ENCODE measurements at places on chromosomes 2 and 18. TPM values are rescaled to one million over a fixed set of nuclear protein-coding genes. Genes with fewer than 3 reads are reported as not detected.

- no peak overlapping the region for H3K27ac ChIP-seq
- no peaks in the 10 kb centered on the region for H3K27me3 ChIP-seq
- no peak overlapping the region for H3K4me3 ChIP-seq
- no peaks in the 10 kb centered on the region for H3K4me1 ChIP-seq
- no peak for DNase-seq
These were observed 612.6 kb upstream of the ACVR2A start for GRCh38 chr2:147232225-147232669.

GRCh38 chr2:217952409-217952808 is 50.4 kb downstream of the TNS1 start:
- H3K27ac ChIP-seq, result no peak overlapping the region
- H3K36me3 ChIP-seq, result no peaks in the 10 kb centered on the region
- DNase-seq, result no peak

DNA sequence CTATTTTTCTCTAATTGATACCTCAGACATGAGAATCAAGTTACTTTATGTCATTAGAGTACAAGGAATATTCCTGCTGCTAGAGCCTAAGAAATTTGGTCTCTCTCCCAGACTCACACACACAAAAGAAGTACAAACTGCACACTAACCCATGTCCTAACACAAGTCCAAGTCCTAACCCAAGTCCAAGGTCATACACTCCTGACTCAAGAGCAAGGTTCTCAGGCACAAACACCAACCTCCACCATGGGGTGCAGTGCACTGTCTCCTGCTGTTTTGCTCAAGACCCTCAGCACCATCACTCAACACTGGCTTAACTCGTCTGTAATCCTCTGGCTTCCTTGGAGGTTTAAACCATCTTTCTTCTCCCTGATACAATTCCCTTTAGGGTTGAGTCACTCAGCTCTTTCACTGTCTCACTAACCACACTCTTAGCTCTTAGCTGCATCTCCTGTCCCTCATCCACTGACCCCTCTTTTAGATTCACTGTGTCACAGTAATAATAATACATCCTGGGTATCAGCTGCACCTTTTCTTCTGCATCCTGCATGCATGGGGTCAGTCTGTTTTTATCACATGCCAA is 129.8 kb downstream of the BCL2L11 start:
- no peak overlapping the region for H3K27ac ChIP-seq
- no peaks in the 10 kb centered on the region for H3K4me1 ChIP-seq
- H3K36me3 ChIP-seq, result no peaks in the 10 kb centered on the region
- peaks cover 4% of the 10 kb centered on the region for H3K27me3 ChIP-seq
- no peak for DNase-seq

DNA sequence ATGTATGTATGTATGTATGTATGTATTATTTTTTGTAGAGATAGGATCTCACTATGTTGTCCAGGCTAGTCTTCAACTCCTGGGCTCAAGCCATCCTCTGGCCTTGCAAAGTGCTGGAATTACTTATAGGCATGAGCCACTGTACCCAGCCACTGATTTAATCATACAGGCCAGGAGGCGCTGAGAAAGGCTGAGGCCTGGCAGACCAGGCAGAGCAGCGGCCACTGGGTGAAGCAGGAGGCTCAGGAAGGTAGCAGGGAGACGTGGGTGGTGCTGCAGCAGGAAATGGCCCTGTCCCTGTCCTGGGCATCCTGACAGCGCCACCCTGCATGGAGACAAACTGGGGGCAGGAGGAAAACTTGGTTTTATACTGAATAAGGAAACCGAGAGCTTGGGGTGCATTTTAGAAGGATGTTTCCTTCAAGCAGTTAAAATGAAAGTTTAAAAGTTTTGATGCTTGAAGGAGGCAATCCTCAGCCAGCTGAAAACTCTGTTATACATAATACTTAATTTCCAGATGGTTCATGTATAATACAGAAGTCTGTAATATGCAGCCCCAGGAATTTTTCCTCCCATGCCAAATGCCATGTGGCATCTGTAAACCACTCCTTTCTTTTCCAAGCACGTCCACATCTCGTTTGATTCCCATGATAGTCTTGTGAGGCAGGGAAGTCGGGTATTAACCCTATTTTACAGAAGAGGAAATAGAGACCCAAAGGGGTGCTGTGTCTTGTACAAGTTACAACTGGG is 182.4 kb downstream of the CELF4 start:
- H3K27ac ChIP-seq, result no peak overlapping the region
- no peaks in the 10 kb centered on the region for H3K27me3 ChIP-seq
- no peak overlapping the region for H3K4me3 ChIP-seq
- H3K36me3 ChIP-seq, result no peaks in the 10 kb centered on the region
- H3K4me1 ChIP-seq, result no peaks in the 10 kb centered on the region

- DNase-seq, result no peak
- H3K36me3 ChIP-seq, result no peaks in the 10 kb centered on the region
- peaks cover 7% of the 10 kb centered on the region for H3K4me1 ChIP-seq
- H3K27ac ChIP-seq, result no peak overlapping the region
These were observed 63.3 kb upstream of the STK17B start for GRCh38 chr2:196234672-196235071.

GRCh38 chr2:193712912-193713311 is 1518.2 kb upstream of the TMEFF2 start:
- H3K4me1 ChIP-seq, result no peaks in the 10 kb centered on the region
- DNase-seq, result no peak
- H3K4me3 ChIP-seq, result no peak overlapping the region

Gene VSNL1
- 0.54 TPM for polyA plus RNA-seq

- H3K27me3 ChIP-seq, result no peaks in the 10 kb centered on the region
- no peak overlapping the region for H3K27ac ChIP-seq
- no peaks in the 10 kb centered on the region for H3K4me1 ChIP-seq
These were observed 221.8 kb upstream of the OSR1 start for GRCh38 chr2:19580264-19580663.

DNA sequence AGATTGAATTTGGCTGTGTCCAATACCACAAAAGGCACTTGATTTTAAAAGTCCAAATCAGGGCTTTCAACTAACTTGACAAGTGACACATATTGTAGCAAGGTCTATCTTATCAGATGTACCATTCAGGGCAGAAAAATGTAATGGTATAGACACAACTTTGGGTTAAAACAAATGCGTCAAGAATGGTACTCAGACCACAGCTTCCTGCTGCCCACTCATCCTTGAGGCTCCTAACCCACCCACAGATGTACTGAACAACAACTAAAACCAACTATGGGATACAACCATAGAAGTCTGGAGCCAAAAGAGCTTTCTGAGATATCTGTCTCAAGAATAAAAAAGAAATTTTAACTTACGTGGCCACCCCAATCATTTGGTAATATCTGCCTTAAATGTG is 105.2 kb downstream of the RBM43 start:
- no peak overlapping the region for H3K4me3 ChIP-seq
- DNase-seq, result no peak
- H3K4me1 ChIP-seq, result no peaks in the 10 kb centered on the region
- no peaks in the 10 kb centered on the region for H3K27me3 ChIP-seq
- no peak overlapping the region for H3K27ac ChIP-seq

Gene TCF23
- polyA plus RNA-seq, result not detected
